ENCODE measurements at places on chromosomes 7 and 10.
A peak's percentile ranks its signal among the peaks of the same experiment; 100 is the strongest.

DNA sequence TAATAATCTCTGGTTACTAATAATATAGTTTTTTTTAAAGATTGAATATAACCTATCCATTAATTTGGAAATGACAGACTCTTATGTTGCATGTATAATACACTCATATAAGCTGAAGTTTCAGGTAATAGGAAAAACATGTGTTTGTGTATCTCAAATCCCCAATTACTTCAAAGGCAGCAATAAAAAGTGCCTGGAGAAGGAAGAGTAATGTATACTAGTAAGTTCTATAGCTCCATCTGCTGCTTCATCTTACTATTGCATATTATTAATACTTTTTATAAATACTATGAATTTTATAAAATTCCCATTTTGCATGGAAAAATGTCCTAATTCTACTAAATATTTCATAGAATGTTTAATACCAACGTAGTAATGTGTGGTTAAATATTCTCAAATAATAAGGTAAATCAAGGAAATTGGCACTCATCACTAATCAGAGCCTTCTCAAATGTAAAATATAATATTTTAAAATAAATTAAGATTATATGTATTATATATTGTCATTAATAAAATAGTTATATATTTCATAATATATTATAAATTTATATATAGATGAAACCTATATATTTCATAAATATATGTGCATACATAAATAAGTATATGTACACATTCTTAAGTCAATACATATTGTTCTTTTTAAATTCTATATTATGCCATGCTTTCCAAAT lies 311.9 kb downstream of the HGF start:
- H3K4me3 ChIP-seq: no peak overlapping the region
- no peak overlapping the region for H3K27ac ChIP-seq
- no peak for DNase-seq

DNA sequence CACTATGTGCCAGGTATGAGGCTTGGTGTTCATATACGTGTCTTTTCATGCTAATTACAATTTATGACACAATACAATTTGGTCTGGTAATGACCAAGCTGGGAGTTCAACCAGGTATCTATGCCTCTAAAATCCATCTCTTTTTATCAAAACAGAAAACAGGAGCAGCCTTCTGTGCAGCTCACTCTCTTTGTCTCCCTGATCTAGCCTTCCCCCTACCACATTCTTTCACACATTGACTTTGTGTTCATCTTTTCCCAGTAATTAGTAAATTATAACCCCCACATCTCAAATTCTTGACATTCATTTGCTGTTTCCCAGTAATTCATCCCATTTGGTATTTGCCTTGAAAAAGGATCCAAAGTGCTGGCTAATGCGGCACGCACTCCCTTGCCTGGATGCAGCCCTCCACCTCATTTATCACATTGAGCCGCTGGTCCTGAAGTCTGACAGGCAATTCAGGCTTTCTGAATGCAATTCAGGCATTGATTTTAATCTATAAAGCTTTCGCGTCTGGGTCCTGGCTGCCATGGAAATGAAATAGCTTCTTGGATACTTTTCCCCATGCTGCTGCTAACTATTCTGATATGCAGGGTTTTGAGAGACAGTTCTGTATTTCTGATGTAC lies 112.5 kb upstream of the ANKRD1 start:
- no peak for DNase-seq
- no peaks in the 10 kb centered on the region for H3K36me3 ChIP-seq
- no peak overlapping the region for H3K4me3 ChIP-seq

GRCh38 chr10:100501423-100501822 lies 18.2 kb downstream of the SEC31B start:
- no peak overlapping the region for H3K27ac ChIP-seq
- peaks cover 5% of the 10 kb centered on the region for H3K4me1 ChIP-seq
- H3K4me3 ChIP-seq: no peak overlapping the region

DNA sequence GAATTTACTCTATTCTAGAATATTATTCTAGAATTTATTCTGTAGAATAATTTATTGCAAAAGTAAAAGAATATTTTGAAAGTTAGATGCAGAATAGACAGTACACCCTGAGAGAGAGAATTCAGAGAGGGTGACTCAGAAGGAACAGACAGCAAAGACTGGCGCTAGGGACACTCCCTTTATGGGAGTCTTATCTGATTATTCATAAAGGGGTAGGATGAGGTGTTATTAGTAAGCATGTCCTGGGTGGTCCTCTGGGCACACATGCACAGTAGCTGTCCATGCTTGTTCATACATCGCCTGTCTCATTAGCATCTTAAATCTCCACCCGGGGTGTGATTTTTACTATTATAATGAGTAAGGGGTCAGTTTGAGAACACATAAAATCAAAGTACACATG lies 100.1 kb downstream of the XPNPEP1 start:
- DNase-seq: no peak
- H3K27me3 ChIP-seq: no peaks in the 10 kb centered on the region
- no peak overlapping the region for H3K27ac ChIP-seq
- H3K4me3 ChIP-seq: no peak overlapping the region
- H3K4me1 ChIP-seq: no peaks in the 10 kb centered on the region
- no peaks in the 10 kb centered on the region for H3K36me3 ChIP-seq

GRCh38 chr7:105691082-105691679 lies 109.9 kb upstream of the EFCAB10 start:
- peaks cover 11% of the 10 kb centered on the region for H3K4me1 ChIP-seq
- DNase-seq: peak; percentile 76
- no peaks in the 10 kb centered on the region for H3K36me3 ChIP-seq
- peak overlapping the region; percentile 37 for H3K27ac ChIP-seq

DNA sequence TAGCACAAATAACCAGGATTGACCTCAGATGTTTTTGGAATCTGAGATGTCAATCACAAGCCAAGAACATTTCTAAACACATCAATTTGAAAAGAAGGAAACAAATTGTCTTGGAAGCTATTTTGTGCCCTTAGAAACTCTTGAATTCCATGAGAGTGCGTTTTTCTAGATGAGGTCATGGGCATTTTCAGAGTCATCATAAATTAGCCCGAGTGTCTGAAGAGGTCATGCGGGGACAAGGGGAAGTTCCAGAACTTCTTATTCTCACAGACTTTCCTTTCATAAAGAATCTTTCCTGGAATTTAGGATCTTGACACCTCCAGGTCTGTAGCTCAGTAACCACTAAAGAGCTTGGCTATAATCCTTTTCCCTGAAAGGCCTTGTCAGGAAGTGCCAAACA lies 28.2 kb downstream of the IL2RA start:
- peaks cover 26% of the 10 kb centered on the region for H3K27me3 ChIP-seq
- H3K4me3 ChIP-seq: no peak overlapping the region
- H3K4me1 ChIP-seq: no peaks in the 10 kb centered on the region
- H3K36me3 ChIP-seq: no peaks in the 10 kb centered on the region

GRCh38 chr10:17175551-17175950 lies 25.9 kb downstream of the TRDMT1 start:
- peaks cover 20% of the 10 kb centered on the region for H3K4me1 ChIP-seq
- DNase-seq: peak; percentile 34
- H3K36me3 ChIP-seq: no peaks in the 10 kb centered on the region
- H3K27ac ChIP-seq: peak overlapping the region; percentile 47

DNA sequence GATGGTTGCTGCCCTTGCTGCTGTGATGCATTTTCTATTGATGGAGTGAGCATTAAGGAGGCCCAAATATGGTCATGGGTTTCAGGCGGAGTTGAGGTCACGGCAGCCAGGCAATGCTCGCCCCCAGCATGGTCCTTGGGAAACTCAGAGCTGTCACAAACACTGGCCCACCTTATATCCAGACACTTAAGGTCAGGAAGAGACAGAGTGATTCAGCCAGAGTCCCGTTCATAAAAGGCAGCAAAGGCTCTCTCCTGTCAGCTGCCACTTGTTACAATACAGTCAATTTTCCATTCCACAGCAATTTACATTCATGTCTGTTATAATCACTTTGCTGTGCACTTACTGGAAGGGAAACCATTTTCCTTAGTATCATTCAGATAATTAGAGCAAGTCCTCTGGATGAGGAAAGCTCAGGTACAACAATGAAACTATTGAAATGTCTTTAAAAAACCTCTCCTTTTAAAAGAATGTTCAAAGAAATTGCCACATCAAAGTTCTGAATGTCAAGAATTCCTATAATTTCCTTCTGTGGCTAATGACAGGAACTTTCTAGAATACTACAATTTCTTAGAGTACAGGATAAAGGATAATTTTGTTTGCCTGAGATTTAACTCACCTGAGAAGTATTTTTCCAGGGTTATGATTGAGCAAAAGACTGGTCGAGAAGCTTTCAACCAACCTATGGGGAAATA lies 14.8 kb upstream of the ANKRD1 start:
- no peak overlapping the region for H3K4me3 ChIP-seq
- H3K36me3 ChIP-seq: no peaks in the 10 kb centered on the region
- no peaks in the 10 kb centered on the region for H3K27me3 ChIP-seq

DNA sequence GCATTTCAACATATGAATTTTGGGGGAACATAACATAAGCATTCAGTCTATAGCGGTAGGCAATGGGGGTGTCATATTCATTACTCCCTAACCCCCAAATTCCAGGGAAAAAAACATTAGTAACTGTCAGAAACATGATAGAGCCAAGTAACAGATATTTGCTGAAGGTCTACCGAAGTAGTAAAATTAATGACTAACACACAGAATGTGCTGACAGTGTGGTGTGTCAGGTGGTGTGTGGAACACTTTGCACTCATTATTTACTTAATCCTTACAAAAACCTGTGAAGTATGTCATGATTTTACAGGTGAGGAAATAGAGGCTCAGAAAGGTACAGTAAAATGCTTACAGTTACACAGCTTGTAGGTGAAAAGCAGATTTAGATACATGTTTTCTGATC lies 85.4 kb upstream of the RHOBTB1 start:
- H3K27me3 ChIP-seq: no peaks in the 10 kb centered on the region
- H3K4me3 ChIP-seq: no peak overlapping the region
- peaks cover 6% of the 10 kb centered on the region for H3K4me1 ChIP-seq
- H3K27ac ChIP-seq: no peak overlapping the region
- no peak for DNase-seq

DNA sequence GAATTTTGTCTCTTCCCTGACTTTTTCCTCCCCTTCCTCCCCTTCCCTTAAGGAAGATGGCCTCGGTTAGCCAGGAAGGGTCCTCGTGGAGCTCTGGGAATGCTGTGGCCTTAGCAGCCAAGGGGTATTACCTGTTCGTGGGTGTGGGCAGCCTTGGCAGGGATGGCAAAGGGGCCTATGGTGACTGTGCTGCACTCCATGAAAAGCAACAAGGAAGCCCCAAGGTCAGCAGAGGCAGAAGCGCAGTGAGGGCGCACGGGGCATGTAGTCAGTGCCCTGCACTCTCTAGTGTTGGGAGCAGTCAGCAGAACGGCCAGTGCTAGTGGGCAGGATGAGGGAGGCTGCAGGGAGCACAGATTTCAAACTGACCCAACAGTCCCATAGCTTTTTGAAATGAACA lies 191.8 kb downstream of the ADARB2 start:
- DNase-seq: no peak
- no peaks in the 10 kb centered on the region for H3K27me3 ChIP-seq
- no peaks in the 10 kb centered on the region for H3K4me1 ChIP-seq
- H3K4me3 ChIP-seq: no peak overlapping the region
- H3K27ac ChIP-seq: no peak overlapping the region

- no peaks in the 10 kb centered on the region for H3K36me3 ChIP-seq
- peak; percentile 88 for DNase-seq
- no peak overlapping the region for H3K27ac ChIP-seq
These were observed 93.5 kb downstream of the PCGF5 start for GRCh38 chr10:91313796-91314485.

DNA sequence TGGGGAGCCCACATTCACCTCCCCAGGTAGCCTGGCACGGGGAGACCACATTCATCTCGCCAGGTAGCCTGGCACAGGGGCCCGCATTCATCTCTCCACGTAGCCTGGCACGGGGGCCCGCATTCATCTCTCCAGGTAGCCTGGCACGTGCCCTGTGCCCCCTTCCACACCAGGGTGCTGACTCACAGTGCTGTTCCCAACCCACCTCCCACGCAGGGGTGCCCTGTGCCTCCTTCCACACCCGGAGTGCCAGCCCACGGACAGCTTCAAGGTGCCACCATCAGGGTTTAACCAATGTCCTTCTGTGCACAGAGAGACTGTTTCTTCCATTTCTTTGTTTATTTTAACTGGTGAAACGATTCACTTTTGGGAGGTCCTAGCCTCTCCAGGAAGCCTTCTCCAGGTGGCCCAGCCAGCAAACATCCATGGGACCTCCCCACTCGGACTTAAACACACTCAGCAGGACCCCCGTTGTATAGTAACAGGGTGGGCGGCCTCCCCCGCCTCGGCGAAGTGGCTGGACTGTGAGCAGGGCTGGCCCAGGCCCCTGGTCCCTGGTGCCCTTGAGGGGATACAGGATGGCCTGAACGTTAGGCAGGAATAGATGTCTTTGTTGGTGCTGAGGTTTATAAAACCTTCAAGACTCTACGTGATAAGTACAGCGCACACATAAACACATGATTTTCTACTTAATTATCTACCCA lies 41.1 kb upstream of the FOXL3 start:
- no peak overlapping the region for H3K27ac ChIP-seq

DNA sequence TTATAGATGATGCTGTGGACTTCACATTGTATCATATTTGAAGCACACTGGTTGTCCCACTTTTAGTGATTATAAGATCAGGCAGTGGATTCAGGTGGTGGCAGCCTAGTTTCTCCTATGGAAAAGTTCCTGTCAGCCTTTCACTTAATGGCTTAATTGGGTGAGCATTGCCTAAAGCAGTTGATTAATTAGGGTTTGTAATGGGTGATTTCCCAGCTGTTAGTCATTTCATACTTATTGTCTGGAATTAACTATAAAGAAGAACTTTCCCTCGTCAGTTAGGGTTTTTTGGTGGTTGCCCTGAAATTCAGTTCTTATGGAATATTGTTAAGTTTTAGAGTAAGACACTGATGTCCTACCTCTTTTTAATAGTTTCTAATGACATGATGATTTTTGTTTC lies 78.8 kb downstream of the SLC25A40 start:
- no peak overlapping the region for H3K27ac ChIP-seq
- no peaks in the 10 kb centered on the region for H3K4me1 ChIP-seq
- no peak overlapping the region for H3K4me3 ChIP-seq
- DNase-seq: no peak

DNA sequence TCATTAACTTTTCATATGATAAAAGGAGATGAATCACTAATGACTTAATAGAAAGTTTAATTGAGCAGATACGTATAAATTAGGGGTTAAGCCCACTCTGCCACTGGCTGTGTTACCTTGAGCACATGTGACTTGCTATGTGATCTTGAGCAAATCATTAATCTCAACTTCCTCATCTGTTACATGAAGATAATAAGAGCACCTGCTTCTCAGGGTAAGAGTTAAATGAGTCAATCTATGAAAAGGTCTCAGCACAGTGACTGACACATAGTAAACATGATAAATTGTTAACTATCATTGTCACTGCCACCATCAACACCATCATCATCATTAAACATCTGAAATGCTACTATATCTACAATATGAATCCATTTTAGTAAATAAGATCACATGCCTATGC lies 110.8 kb downstream of the TPK1 start:
- peak; percentile 11 for DNase-seq
- H3K4me1 ChIP-seq: no peaks in the 10 kb centered on the region
- H3K4me3 ChIP-seq: no peak overlapping the region
- no peaks in the 10 kb centered on the region for H3K27me3 ChIP-seq

- no peak overlapping the region for H3K27ac ChIP-seq
- peaks cover 3% of the 10 kb centered on the region for H3K27me3 ChIP-seq
- no peaks in the 10 kb centered on the region for H3K4me1 ChIP-seq
These were observed 19.2 kb downstream of the TBATA start for GRCh38 chr10:70765794-70766594.

Measured in osteoblast (primary cell).